Left cardiac atrium (tissue), 4 donors: ENCODE measurements at places on chromosomes 3 and 15. TPM values are rescaled to one million over a fixed set of nuclear protein-coding genes. Genes with fewer than 3 reads are reported as not detected.

Gene SOX2
- 0.21 TPM for total RNA-seq

Gene XCR1
- total RNA-seq, result 0.08 TPM

Gene SI
- not detected for total RNA-seq

Gene GRM7
- not detected for total RNA-seq

Gene FBXL22
- 14.9 TPM for total RNA-seq

Gene ATP13A3
- total RNA-seq, result 182 TPM

Gene MOBP
- not detected for total RNA-seq

Gene TMEM158
- total RNA-seq, result 0.56 TPM

Gene AADACL2
- total RNA-seq, result not detected

Gene RARB
- 24.1 TPM for total RNA-seq

Gene GPR62
- total RNA-seq, result 0.53 TPM

Gene CFAP100
- total RNA-seq, result not detected

Gene ATP13A5
- not detected for total RNA-seq

Gene TGM4
- total RNA-seq, result not detected

Gene PP2D1
- total RNA-seq, result not detected

Gene GOLGA6L7
- total RNA-seq, result not detected
